GM23248 (cell line): ENCODE measurements at places on chromosomes 5 and 9.

DNA sequence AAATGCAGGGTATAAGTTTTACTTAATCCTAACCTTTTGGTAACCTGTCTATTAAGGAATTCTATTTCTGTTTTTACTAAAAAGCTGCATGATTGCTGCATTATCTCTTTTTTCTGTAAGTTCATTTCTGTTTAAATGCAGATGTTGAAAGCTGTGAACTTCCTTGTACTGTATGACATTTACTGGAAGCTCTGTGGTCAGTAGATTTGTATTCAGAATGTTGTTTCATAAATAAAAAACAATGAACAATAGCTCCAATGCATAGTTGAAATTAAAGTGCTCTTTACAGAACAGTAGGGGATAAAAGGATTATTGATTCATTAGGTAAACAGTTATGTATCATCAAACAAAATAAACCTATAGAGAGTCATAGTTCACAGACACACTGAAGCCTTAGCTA, 46.5 kb upstream of the FKTN start:
- peaks cover 25% of the 10 kb centered on the region for H3K4me1 ChIP-seq
- no peaks in the 10 kb centered on the region for H3K27me3 ChIP-seq
- H3K36me3 ChIP-seq: peaks cover 17% of the 10 kb centered on the region
- DNase-seq: no peak
- no peak overlapping the region for H3K4me3 ChIP-seq
- H3K27ac ChIP-seq: no peak overlapping the region

GRCh38 chr9:93156475-93157008, 22.5 kb upstream of the NINJ1 start:
- no peaks in the 10 kb centered on the region for H3K4me1 ChIP-seq
- H3K27me3 ChIP-seq: no peaks in the 10 kb centered on the region
- no peak overlapping the region for H3K27ac ChIP-seq
- no peaks in the 10 kb centered on the region for H3K36me3 ChIP-seq

DNA sequence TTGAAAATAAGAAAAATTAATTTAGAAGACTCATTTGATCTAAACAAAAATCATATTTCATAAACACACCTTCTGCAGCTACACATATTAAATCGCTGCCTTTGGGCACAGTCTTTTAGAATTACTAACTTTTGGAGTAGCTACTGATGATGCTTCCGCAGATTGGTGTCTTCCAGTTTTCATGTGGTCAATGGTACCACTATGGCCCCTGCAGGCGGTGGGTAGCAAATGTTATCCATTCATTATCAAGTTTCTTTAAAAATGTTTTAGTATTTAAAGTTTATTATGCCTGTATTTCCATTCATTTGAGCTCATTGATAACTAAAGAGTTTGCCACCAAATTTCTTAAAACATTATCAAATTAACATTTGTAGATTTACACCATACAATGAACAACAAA, 122.9 kb upstream of the GRAMD2B start:
- no peak for DNase-seq
- H3K4me3 ChIP-seq: no peak overlapping the region
- no peaks in the 10 kb centered on the region for H3K27me3 ChIP-seq

- no peaks in the 10 kb centered on the region for H3K27me3 ChIP-seq
- H3K4me3 ChIP-seq: no peak overlapping the region
- DNase-seq: peak; percentile 66
Measured at GRCh38 chr9:77435688-77436087, 212.4 kb downstream of the GNA14 start.

GRCh38 chr5:21125238-21125983, 1137.4 kb upstream of the CDH18 start:
- DNase-seq: no peak
- H3K36me3 ChIP-seq: no peaks in the 10 kb centered on the region
- no peaks in the 10 kb centered on the region for H3K27me3 ChIP-seq
- no peak overlapping the region for H3K27ac ChIP-seq
- no peak overlapping the region for H3K4me3 ChIP-seq

- H3K27ac ChIP-seq: no peak overlapping the region
- DNase-seq: no peak
- H3K36me3 ChIP-seq: no peaks in the 10 kb centered on the region
Measured at GRCh38 chr5:59921816-59922215, 28.3 kb upstream of the PDE4D start.

DNA sequence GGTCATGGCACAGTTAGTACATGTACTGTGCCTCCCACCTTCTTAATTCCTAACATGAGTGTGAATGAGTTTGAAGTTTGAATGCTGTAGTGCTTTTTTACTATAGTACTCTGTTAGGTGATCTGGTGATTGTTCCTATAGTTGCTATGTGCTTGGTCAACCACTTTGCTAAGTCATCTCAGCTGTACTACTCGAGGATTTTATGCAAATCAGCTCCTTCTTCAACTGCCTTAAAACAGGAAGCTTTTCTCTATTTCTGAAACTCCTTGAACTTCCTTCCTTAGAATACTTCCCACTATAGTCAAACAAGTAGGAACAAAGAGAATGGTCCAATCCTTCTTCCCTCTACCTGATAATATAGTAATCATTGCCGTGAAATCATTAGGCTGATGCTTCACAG, 219.6 kb downstream of the CTNND2 start:
- H3K27ac ChIP-seq: no peak overlapping the region
- no peaks in the 10 kb centered on the region for H3K36me3 ChIP-seq
- H3K4me1 ChIP-seq: no peaks in the 10 kb centered on the region
- no peaks in the 10 kb centered on the region for H3K27me3 ChIP-seq
- H3K4me3 ChIP-seq: no peak overlapping the region

- H3K4me3 ChIP-seq: no peak overlapping the region
- 0 out of 2 replicates have a peak, but pooled peaks cover 6% of the 10 kb centered on the region for H3K4me1 ChIP-seq
- H3K27me3 ChIP-seq: no peaks in the 10 kb centered on the region
- H3K36me3 ChIP-seq: no peaks in the 10 kb centered on the region
- H3K27ac ChIP-seq: no peak overlapping the region
Measured at GRCh38 chr9:125397736-125398135, 136.1 kb downstream of the GAPVD1 start.

DNA sequence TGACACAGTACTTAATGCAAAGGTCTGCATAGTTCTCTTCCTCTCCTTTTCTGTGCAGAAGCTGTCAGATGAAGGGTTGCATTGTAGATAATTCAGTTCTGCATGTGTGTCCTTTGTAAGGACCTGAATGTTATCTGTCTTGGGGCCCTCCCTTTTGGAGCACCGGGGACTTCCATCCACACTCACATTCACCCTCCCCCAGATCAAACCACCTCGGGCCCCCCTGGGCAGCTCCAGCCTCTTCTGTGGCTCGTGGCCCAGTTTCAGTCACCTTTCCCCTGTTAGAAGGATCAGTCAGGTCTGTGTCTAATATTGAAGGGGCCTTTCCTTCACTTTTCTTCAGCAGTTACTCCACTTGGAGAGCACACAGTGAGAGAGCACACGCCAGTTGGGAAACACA, 11.0 kb downstream of the DMRT1 start:
- no peaks in the 10 kb centered on the region for H3K4me1 ChIP-seq
- H3K36me3 ChIP-seq: no peaks in the 10 kb centered on the region
- no peak overlapping the region for H3K27ac ChIP-seq
- H3K4me3 ChIP-seq: no peak overlapping the region
- peaks cover 12% of the 10 kb centered on the region; the same call in 1 of the 2 replicates for H3K27me3 ChIP-seq

DNA sequence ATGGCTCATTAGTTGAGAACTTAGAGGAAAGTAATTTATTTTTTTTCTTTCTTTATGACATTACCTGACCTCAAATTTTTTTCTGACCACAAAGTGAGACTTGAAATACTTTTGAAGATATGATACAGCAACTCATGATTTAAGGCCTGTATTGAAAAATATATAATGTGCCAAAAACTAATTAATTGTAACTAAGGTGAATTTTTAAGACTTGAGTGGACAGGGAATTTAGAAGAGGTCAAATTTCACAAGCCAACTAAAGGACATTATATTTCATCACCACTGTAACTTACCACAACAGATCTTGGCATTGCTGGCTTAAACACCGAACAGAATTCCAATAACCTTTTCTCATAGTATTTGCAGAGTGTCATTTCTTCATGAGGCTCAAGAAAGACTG, 1.8 kb downstream of the CCNH start:
- no peaks in the 10 kb centered on the region for H3K27me3 ChIP-seq
- DNase-seq: peak; percentile 87
- H3K27ac ChIP-seq: peak overlapping the region; percentile 96
- peaks cover 37% of the 10 kb centered on the region for H3K36me3 ChIP-seq
- H3K4me3 ChIP-seq: peak overlapping the region; percentile 98
- H3K4me1 ChIP-seq: peaks cover 25% of the 10 kb centered on the region

- H3K36me3 ChIP-seq: no peaks in the 10 kb centered on the region
- no peaks in the 10 kb centered on the region for H3K27me3 ChIP-seq
- no peak overlapping the region for H3K4me3 ChIP-seq
- peaks cover 33% of the 10 kb centered on the region for H3K4me1 ChIP-seq
Measured at GRCh38 chr5:143471041-143471509, 67.6 kb upstream of the NR3C1 start.

DNA sequence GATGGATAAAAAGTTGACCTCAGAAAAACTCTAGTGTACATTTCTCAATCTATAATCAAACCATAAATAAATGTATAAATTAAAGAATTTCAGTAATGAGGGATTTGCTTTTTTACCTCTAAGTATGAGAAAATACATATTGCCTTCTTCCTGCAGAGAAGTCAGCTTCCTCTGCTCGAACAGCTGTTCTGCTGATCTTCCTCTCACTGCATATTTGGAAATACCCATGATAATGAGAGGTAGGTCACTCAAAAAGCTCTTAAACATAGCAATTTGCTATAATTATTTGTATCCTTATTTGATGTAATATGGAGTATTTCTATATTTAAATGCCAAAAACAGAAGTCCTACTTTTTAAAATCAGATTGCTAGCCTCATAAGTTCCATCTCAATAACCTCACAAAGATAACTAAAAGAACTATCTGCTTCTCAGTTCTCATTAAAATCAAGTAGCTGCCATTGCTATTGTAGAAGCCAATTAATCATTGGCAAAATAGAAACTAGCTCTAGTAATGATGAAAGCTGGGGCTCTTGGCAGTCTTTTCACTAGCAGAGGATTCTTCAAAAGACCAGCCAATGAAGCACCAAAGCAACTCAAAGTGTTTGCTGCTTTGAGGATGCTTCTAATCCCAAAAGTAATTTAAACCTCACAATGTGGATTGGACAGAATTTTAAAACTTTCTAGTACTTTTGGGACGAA, 35.7 kb upstream of the OR13D1 start:
- no peaks in the 10 kb centered on the region for H3K4me1 ChIP-seq
- H3K27ac ChIP-seq: no peak overlapping the region
- no peak for DNase-seq
- no peaks in the 10 kb centered on the region for H3K27me3 ChIP-seq
- no peaks in the 10 kb centered on the region for H3K36me3 ChIP-seq

DNA sequence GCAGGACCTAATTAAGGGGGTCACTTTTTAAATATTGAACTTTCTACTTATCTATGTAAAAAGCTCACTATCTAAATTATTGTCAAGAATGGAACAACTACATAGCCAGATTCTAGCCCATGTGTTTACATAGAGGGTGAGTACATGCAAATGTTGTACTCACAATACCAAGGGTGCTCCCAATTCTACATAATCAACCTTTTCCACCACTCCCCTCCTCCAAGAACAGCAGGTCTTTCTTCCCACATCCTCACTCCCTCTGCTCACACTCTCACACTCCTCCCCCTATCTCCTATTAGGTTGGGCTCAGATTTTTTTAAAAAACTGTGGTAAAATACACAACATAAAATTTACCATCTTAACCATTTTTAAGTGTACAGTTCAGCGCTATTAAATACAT, 325.4 kb downstream of the ARL15 start:
- no peaks in the 10 kb centered on the region for H3K27me3 ChIP-seq
- H3K4me3 ChIP-seq: no peak overlapping the region
- DNase-seq: no peak

DNA sequence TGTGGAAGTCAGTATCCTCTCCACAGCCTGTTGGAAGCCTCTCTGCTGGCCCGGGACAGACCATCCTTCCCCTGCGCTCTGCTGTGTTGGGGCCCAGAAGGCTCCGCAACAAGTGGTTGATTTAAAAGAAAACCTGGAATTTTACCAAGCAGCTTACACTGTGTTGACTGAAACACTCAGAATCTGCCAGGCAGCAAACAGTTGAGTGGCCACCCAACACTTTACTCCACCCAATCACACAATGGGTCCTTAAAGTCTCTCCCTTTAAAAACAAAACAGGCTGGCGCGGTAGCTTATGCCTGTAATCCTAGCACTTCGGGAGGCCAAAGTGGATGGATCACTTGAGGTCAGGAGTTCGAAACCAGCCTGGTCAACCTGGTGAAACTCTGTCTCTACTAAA, 28.0 kb upstream of the DMRT3 start:
- H3K4me3 ChIP-seq: no peak overlapping the region
- H3K4me1 ChIP-seq: no peaks in the 10 kb centered on the region
- H3K27me3 ChIP-seq: peaks cover 39% of the 10 kb centered on the region; the same call in 1 of the 2 replicates
- H3K36me3 ChIP-seq: no peaks in the 10 kb centered on the region
- no peak for DNase-seq

- no peak overlapping the region for H3K27ac ChIP-seq
- H3K36me3 ChIP-seq: no peaks in the 10 kb centered on the region
- no peaks in the 10 kb centered on the region for H3K27me3 ChIP-seq
- peak; percentile 33 for DNase-seq
Measured at GRCh38 chr5:170863646-170864045, 1.8 kb downstream of the RANBP17 start.

GRCh38 chr9:129383561-129384490, 205.8 kb upstream of the IER5L start:
- no peaks in the 10 kb centered on the region for H3K36me3 ChIP-seq
- peak; percentile 85 for DNase-seq
- peaks cover 7% of the 10 kb centered on the region; the same call in 1 of the 2 replicates for H3K4me1 ChIP-seq

- peaks cover 36% of the 10 kb centered on the region for H3K4me1 ChIP-seq
- H3K36me3 ChIP-seq: no peaks in the 10 kb centered on the region
- H3K27me3 ChIP-seq: no peaks in the 10 kb centered on the region
- DNase-seq: peak; percentile 70
- H3K4me3 ChIP-seq: no peak overlapping the region
Measured at GRCh38 chr5:72280581-72281069, 39.4 kb downstream of the MRPS27 start.

- no peak overlapping the region for H3K4me3 ChIP-seq
- H3K4me1 ChIP-seq: peaks cover 15% of the 10 kb centered on the region
- H3K27me3 ChIP-seq: no peaks in the 10 kb centered on the region
- no peak overlapping the region for H3K27ac ChIP-seq
Measured at GRCh38 chr5:160047423-160047822, 38.5 kb downstream of the TTC1 start.

DNA sequence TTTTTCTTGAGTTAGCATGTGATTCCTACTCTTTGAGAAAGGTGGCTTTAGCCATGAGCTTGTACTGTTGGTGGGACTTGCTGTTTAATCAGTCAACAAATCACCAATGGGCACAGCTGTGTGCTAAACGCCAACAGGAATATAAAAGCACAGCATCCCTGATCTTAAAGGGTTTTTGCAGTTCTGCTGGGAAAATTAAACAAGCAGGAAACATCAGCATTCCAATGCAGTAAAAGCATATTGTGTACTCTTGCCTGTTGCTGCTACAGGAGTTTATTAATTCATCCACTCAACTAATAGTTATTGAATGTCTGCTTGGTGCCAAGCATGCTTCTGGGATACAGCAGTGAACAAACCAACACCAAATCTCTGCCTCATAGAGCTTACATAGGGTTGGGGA, 27.4 kb upstream of the F2RL1 start:
- peak overlapping the region; percentile 40 for H3K4me3 ChIP-seq
- peak overlapping the region; percentile 92 for H3K27ac ChIP-seq
- H3K36me3 ChIP-seq: no peaks in the 10 kb centered on the region
- H3K27me3 ChIP-seq: no peaks in the 10 kb centered on the region
- peak; percentile 22 for DNase-seq
